ENCODE measurements at places on chromosomes 6 and 20.

DNA sequence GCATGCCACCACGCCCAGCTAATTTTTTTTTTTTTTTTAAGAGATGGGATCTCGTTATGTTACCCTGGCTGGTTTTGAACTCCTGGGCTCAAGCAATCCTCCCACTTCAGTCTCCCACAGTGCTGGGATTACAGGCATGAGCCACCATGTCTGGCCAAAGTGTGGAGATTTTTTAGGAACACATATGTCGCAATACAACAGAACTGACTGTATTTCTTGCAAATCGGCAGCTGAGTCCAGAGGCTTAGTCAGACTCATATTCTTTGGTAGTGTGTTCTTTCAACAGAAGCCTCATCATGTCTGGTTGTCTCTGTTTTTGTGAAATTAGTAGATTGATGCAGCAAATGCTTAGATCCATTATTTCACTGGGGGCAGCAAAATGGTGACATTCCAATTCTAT lies 23.9 kb upstream of the CD164 start:
- DNase-seq: peak; percentile 52

GRCh38 chr20:23217023-23217422 lies 130.9 kb upstream of the CD93 start:
- DNase-seq: no peak

DNA sequence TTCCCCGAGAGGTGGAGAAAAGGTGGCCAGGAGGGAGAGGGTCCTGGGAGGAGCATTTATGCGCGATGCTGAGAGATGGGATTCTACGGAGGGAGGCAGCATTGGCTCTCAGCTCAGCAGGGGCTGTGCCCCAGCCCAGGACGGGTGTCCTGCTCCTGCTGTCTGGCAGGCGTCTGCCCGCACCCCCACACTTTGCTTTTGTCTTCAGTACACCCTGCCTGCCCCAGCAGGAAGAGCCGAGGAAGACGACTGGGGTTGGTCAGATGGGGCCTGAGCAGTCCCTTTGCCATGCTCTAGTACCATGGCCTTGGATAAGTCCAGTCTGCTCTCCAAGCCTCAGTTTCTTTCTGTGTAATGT lies 68.5 kb downstream of the TCP11 start:
- no peak for DNase-seq

GRCh38 chr6:44415449-44415848 lies 27.9 kb downstream of the CDC5L start:
- DNase-seq: no peak

GRCh38 chr6:14294270-14294951 lies 176.8 kb downstream of the CD83 start:
- no peak for DNase-seq

DNA sequence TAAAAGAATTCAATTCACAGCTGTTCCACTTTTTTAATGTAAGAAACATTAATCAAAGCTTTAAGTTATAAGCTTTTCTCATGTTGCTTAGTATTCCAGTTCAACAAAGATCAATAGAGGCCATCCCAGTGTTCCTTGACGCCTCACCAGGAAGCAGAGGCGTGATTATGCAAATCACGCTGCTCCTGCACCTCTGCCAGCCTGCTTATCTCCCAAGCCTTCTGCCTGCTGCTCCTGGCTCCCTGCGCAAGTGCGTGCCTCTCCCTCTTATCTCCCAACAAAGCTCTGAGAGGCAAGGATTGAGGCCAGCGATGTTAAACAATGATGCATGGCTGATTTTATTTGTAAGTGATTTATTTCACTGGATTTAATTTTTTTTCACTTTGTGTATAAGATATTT lies 42.8 kb downstream of the INSM1 start:
- DNase-seq: no peak

- DNase-seq: peak; percentile 97
Observed at GRCh38 chr20:40689100-40689942, at the start of gene MAFB. TSS of gene MAFB (minus strand) at chr20:40689236. CDS start at chr20:40688850, 386 bp downstream.

DNA sequence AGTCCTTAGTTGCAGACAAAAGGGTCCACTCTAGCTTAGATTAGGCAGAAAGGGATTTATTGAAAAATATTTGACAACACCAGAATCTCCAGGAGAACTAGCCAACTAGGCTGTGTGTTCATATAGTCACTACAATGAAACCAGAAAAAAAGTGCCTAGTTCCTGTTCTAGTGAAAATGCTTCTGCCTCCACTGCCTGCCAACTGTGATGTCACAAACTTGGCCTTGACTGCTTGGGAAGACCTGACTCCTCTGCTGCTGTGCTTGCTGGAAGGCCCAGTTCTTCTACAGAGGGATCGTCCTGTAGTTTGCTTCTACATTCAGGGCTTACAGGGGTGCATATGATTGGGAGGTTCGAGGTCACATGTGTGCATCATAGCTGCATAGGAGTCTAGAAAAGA lies 40.3 kb upstream of the XRN2 start:
- DNase-seq: no peak

DNA sequence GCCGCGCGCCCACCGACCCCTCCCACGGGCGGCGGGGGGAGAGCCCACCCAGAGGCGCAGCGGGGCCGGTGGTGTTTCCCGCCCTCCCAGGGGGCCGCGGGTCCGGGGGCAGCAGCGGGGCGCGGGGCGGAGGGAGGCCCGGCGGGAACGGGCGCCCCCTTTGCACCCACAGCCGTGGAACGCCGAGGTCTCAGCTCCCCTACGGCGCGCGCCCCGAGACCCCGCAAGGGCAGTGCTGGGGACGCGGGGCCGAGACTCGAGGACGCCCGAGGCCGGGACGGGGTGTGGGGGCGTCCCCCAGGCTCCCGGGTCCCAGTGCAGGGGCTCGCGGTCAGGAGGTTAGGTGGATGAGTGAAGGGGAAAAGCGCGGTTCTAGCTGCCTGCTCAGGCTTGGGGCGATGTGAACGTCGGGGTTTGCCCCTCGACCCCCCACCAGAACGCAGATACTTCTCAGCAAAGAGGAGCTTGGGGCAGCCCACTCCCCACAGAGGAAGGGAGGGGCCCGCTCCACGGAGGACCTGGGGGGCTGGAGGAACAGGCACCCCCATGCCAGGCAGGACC lies 65.5 kb upstream of the BHLHE23 start:
- no peak for DNase-seq

- DNase-seq: no peak
Observed at GRCh38 chr20:62907384-62908317, 18.7 kb downstream of the DIDO1 start.

GRCh38 chr20:19628570-19629134 lies 129.4 kb upstream of the RIN2 start:
- peak; percentile 62 for DNase-seq

- DNase-seq: no peak
Observed at GRCh38 chr20:38245753-38246152, 14.8 kb downstream of the KIAA1755 start.

GRCh38 chr6:100210137-100211117 lies 216.4 kb upstream of the MCHR2 start:
- DNase-seq: no peak

DNA sequence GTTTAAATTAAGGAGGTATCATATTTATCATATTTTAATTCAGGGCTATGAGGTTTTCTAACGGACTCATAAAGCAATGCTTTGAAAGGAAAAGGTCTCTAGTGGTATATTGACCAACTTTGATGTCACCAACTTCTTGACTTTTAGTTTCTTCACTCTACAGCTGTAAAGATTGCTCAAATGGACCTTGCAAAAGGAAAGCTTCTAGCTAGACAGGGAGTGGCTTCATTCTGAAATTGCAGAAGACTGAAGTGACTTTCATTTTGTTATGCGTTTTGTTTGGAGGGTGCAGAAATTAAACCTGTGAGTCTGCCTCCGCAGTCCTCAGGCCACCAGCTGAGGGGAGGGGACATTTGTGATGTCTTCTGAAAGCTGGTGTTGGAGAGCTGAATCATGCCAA lies 95.7 kb downstream of the SLC24A3 start:
- DNase-seq: no peak

GRCh38 chr6:15244620-15245360 lies 1.1 kb upstream of the JARID2 start:
- peak; percentile 69 for DNase-seq

DNA sequence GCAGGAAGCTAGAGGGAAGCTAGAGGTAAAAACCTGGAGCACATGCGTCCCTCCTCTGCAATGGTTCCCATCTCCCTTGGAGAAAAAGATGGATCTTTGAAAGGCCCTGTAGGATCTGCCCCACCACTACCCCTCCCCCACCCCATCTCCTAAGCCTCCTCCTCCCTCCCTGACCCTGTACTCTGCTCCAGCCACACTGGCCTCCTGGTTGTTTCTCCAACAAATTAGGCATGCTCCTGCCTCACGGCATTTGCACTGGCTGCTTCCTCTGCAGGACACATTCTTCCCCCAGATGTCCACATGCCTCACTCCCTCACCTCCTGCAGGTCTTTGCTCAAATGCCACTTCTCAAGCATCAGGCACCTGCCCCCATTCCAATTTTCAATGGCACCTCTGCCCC lies 45.5 kb downstream of the UBE2V1 start:
- no peak for DNase-seq

DNA sequence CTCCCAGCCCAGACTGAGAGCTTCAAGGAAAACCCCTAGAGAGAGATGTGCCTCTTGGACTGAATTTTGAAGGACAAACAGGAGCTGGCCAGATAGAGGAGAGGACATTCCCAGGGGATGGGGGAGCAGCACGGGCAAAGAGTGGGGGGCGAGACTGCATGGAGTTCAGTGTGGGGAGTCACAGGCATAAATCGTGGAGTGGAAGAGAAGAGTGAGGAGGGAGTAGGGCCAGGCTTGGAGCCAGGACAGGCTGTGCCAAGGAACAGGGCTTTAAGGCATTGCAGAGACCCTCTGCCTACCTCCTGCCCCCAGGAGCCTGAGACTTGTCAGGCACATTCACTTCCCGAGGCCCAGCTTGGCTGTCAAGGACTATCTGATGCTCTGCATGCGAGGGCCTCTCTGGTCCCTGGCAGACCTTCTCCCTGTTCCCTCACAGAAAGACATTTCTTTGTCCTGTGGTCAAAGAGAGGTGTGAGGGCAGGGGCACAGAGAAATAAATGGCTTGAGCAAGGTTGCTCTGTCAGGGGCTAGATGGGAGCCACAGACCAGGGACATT lies 5.2 kb upstream of the SLC22A7 start:
- DNase-seq: no peak

DNA sequence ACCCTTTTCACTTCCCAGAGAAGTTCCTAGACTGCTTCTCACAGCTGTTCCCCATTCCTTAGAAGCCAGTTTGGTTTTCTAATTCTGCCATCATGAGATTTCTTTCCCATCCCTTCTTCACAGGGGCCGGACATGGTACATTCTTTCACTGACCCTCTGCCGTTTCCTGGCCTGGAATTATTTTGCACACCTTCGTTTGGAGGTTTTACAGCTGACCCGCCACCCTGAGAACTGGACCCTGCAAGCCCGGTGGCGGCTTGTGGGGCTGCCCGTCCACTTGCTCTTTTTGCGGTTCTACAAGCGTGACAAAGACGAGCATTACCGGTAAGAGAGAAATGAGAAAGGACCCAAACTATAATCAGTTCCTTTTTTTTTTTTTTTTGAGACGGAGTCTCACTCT lies 4.2 kb downstream of the C6orf136 start:
- DNase-seq: no peak

GRCh38 chr6:82795940-82796339 lies 269.7 kb downstream of the UBE3D start:
- DNase-seq: no peak

- DNase-seq: no peak
Observed at GRCh38 chr6:5235830-5236229, 24.9 kb downstream of the LYRM4 start.
